ENCODE measurements at places on chromosomes 2 and 18.

DNA sequence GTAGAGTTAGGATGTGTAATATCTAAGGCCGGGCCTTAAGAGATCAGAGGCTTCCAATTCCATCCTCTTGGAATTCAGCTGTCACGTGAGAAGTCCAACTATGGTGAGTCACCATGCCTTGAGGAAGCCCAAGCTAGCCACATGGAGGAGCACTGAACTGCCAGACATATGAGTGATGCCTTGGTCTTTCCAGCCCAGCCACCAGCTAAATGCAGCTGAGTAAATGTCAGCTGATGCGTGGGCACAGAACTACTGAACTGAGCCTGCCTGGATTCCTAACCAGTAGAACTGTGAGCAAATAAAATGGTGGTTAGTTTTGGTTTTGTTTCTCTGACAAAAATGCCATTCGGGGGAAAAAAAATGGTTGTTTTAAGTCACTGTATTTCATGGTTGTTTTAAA lies 153.7 kb upstream of the SERTAD2 start:
- peaks cover 1% of the 10 kb centered on the region for H3K4me1 ChIP-seq
- H3K27me3 ChIP-seq: no peaks in the 10 kb centered on the region
- H3K36me3 ChIP-seq: no peaks in the 10 kb centered on the region
- no peak overlapping the region for H3K27ac ChIP-seq
- DNase-seq: no peak

DNA sequence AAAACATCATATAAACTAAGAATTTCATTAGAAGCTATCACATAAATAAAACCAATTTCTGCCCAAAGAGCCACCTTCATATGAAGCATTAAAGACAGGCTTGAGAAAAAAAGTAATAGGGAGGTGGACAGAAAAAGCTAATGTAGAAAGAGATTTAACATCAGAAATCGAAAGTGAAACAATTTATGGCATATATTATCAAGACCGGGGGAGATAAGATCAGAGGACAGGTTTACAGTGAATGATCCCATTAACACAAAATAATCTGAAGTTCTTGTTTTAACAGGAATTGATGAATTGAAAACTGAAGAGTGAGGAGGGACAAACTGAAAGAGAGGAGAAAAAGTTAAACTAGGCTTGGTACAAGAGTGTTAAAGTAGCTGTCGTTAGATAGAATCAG lies 786.3 kb upstream of the FSHR start:
- no peaks in the 10 kb centered on the region for H3K27me3 ChIP-seq
- H3K36me3 ChIP-seq: no peaks in the 10 kb centered on the region
- H3K4me3 ChIP-seq: no peak overlapping the region
- DNase-seq: no peak

- no peak overlapping the region for H3K4me3 ChIP-seq
- H3K27ac ChIP-seq: no peak overlapping the region
- H3K27me3 ChIP-seq: peaks cover 19% of the 10 kb centered on the region
- no peaks in the 10 kb centered on the region for H3K36me3 ChIP-seq
Measured at GRCh38 chr2:237351796-237352195, 62.2 kb downstream of the COL6A3 start.

DNA sequence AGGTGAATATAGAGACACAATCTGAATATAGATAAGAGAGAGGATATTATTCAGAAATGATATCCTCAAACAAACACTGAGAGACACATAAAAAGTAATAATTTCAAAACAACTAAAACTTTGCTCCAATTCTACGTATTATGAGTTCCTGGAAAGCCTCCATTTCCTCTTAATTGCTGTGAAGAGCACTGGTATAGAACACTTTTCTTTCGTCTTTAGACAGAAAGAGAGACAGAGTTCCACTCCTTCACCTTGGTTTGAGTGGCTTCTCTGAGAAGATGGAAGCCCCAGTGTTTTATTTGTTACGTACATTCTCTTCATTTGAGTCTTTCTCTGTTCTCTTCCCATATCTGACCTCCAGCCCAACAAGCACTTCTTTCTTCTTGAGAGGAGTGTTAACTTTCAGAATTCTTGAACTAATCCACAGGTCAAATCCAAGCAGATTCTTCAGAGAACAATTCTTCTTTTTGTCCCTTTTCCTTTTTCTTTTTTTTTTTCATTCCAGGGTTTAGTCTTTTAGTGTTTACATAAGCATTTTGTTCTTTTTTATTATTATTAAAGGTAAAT lies 6.4 kb upstream of the PIK3C3 start:
- DNase-seq: no peak
- H3K27ac ChIP-seq: no peak overlapping the region

DNA sequence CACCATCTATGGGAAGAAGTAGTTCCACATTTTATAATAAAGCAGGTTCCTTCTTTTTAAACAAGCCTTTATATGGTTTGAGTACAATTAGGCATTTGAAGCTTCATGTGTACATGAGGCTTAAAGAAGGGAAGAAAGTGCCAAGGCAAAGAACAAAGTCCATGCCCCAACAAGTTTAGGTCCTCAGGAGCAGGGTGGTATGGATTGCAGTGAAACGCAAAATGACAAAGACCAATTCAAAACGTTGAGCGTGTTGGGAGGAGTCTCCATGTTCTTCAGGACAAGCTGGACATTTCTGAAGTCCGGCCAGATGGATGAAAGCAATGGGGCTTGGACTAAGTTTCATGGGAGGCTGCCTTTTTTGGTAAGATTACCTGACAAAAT lies 78.8 kb upstream of the FZD5 start:
- H3K4me1 ChIP-seq: peaks cover 9% of the 10 kb centered on the region
- DNase-seq: no peak
- peak overlapping the region; percentile 77 for H3K27ac ChIP-seq
- H3K4me3 ChIP-seq: no peak overlapping the region
- H3K36me3 ChIP-seq: no peaks in the 10 kb centered on the region

DNA sequence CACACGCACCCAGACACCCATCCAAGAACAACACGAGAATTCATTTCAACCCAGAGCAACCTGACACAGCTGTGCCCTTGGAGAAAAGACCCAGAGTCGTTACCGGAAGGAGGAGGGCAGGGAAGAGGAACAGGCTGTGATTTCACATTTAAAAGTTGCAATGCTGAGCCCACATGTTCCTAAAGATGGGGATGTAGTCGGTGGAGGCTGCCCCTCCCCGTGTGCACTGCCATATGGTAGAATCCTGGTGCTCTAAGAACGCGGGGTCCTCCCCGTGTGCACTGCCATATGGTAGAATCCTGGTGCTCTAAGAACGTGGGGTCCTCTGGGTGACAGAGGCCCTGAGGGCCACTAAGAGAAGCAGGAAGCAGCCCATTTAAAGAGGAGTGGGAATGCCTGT lies 10.9 kb downstream of the MTERF4 start:
- no peak overlapping the region for H3K27ac ChIP-seq
- no peak overlapping the region for H3K4me3 ChIP-seq
- no peak for DNase-seq
- H3K36me3 ChIP-seq: peaks cover 100% of the 10 kb centered on the region

DNA sequence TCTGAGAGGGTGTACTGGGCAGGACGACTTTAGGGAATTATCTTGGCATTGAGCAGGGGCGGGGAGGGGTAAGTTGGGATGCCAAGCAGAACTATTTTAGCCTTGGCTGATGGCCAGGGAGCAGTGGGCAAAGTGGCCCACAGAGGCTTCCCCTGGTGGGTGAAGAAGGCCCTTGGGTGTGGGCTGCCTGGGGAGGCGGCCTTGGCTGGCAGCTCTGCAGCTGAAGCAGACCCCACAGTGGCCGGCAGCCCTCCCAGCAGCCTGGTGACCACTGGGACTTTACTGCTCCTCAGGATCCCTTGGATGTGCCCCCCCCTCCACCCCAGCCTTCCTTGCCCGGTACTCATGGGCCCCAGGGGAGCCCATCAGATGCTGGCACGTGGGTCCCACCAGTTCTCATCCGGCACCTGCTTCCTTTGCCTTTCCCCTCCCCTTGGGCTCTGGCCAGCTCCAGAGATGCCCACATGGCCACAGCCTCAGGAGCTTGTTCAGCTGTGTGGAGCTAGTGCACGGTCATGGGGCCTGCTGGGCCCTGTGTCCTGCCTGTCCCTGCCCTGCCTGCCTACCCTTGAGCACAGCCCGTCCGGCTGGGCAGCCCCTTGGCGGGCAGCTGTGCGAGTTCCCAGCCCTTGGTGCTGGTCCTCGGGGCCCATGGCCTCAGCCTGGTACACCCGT lies 122.1 kb upstream of the HS6ST1 start:
- no peak for DNase-seq
- H3K27me3 ChIP-seq: no peaks in the 10 kb centered on the region
- no peak overlapping the region for H3K4me3 ChIP-seq
- no peaks in the 10 kb centered on the region for H3K36me3 ChIP-seq
- H3K4me1 ChIP-seq: peaks cover 12% of the 10 kb centered on the region
- H3K27ac ChIP-seq: no peak overlapping the region

DNA sequence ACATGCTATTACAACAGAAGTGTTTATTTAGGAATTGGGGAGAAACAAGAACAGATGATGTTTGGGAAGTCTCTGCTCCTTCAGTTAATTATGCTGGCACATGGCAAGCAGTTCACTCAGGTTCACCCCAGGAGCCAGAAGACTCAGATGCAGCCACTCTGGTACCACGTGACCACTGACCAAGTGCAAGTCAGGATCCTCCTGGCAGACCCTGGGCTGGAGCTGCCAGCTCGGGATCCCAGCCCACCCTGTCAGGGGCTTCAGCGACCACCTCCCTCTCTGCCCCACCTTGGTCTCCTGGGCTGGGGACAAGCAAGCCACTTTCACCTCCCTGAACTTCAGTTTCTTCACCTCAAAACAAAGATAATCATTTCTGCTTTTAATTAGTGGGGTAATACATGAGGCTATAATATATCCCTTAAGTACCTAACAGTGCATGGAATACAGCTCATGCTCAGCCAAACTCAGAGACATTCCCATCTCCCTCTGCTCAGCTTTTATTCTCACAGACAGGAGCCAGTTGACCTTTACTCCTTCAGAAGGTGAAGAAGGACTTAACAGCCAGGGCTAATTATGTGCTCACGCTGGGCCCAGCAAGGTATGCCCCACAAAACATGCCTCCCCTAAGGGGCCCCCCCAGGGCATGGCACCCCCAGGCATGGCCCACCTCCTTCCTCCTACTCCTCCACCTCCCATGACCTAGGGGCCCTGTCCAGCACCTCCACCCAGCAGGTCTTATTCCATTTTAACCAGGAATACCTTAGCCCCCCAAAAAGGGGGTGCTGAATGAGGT lies 11.8 kb downstream of the CRACDL start:
- no peak for DNase-seq
- no peak overlapping the region for H3K27ac ChIP-seq
- H3K4me1 ChIP-seq: no peaks in the 10 kb centered on the region
- no peaks in the 10 kb centered on the region for H3K27me3 ChIP-seq

- H3K4me3 ChIP-seq: no peak overlapping the region
- H3K36me3 ChIP-seq: no peaks in the 10 kb centered on the region
- no peak overlapping the region for H3K27ac ChIP-seq
- DNase-seq: no peak
Measured at GRCh38 chr2:55796121-55796520, 102.5 kb upstream of the PNPT1 start.

DNA sequence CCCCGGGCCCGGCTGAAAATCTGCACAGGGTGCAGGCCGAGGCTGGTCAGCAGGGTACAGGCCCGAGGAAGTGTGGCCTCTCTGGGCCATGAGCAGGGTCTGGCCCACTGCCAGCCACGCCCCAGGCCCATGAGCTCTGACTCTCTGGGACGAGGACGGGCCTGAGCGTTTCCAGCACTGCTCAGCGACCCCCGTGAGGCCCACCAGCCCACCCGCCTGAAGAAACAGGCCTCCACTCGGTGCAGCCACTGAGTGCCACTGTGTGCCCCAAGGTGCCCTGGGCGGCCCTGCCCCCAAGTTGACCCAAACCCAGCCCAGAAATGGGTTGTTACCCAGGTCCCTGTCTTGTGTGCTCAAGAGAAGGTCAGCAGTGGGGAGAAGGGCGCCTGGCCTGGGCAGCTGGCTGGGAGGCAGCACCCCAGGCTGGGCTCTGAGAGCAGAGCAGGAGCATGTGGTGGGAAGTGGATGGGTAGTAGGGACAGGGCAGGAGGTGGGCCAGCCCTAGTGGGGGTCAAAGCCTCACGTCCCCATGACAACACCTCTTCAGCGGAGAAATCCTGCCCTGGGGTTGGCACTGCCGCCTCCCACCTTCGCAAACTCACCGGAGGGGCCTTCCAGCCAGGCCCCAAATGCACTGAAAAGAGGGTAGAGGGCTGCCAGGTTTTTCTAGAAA lies 2.1 kb upstream of the SNED1 start:
- no peak overlapping the region for H3K4me3 ChIP-seq
- H3K36me3 ChIP-seq: no peaks in the 10 kb centered on the region
- H3K27me3 ChIP-seq: peaks cover 93% of the 10 kb centered on the region
- no peak for DNase-seq
- peaks cover 7% of the 10 kb centered on the region for H3K4me1 ChIP-seq

DNA sequence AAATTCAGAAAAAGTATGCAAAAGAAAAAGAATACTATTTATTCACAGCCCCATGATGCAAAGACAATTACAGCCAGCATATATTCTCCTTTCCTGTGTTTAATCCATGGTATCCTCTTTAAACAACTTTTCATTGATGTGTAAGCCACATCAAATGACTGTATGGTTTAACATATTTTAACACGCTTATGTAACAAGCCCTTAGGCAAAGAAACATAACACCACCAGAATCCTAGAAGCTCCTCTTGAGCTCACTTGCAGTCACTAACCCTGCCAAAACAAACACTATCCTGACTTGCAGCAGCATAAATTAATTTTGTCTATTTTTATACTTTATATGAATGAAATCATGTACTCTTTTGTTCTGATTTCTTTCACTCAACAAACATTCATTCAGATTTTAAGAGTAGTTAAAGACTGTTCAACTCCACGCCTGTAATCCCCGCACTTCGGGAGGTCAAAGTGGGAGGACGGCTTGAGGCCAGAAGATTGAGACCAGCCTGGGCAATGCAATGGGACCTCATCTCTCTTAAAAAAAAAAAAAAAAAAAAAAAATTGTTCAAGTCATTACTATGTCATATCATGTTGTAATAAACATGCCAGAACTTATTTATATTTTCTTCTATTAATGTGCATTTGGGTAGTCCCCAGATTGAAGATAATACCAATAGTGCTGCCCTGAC lies 226.3 kb downstream of the NBAS start:
- DNase-seq: no peak
- H3K4me3 ChIP-seq: no peak overlapping the region
- H3K4me1 ChIP-seq: peaks cover 3% of the 10 kb centered on the region
- peaks cover 9% of the 10 kb centered on the region for H3K36me3 ChIP-seq
- H3K27ac ChIP-seq: no peak overlapping the region
- H3K27me3 ChIP-seq: no peaks in the 10 kb centered on the region

- no peaks in the 10 kb centered on the region for H3K4me1 ChIP-seq
- H3K27me3 ChIP-seq: no peaks in the 10 kb centered on the region
- H3K27ac ChIP-seq: no peak overlapping the region
- H3K36me3 ChIP-seq: no peaks in the 10 kb centered on the region
- no peak for DNase-seq
Measured at GRCh38 chr2:141810148-141810547, 320.7 kb downstream of the LRP1B start.

- H3K27ac ChIP-seq: no peak overlapping the region
- no peak overlapping the region for H3K4me3 ChIP-seq
- DNase-seq: no peak
- H3K27me3 ChIP-seq: no peaks in the 10 kb centered on the region
Measured at GRCh38 chr2:112985090-112985489, 7.3 kb downstream of the IL36G start.

- H3K4me1 ChIP-seq: no peaks in the 10 kb centered on the region
- H3K36me3 ChIP-seq: no peaks in the 10 kb centered on the region
- no peak for DNase-seq
- no peak overlapping the region for H3K27ac ChIP-seq
Measured at GRCh38 chr2:118627156-118627555, 220.3 kb downstream of the EN1 start.

GRCh38 chr18:57772387-57772799 lies 30.7 kb downstream of the ATP8B1 start:
- H3K4me3 ChIP-seq: no peak overlapping the region
- no peaks in the 10 kb centered on the region for H3K36me3 ChIP-seq
- no peaks in the 10 kb centered on the region for H3K4me1 ChIP-seq
- no peak overlapping the region for H3K27ac ChIP-seq

Measured in neuronal stem cell (in vitro differentiated cells).